ENCODE measurements at places on chromosomes 11 and 22.

GRCh38 chr11:33089776-33090175, 50.4 kb downstream of the TCP11L1 start:
- no peak for DNase-seq

DNA sequence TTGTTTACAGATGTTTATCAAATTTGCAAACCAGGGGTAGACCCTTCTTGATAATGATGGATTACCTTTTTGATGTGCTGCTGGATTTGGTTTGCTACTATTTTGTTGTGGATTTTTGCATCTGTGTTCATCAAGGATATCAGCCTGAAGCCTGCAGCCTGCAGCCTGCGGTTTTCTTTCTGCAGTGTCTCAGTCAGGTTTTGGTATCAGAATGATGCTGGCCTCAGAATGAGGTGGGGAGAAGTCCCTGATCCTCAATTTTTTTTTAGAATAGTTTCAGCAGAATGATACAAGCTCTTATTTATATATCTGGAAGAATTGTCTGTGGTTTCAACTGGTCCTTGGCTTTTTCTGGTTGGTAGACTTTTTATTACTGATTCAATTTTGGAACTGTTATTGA, 19.7 kb upstream of the RAB38 start:
- no peak for DNase-seq

- no peak for DNase-seq
Observed at GRCh38 chr11:60184824-60185511, 2.1 kb upstream of the MS4A6A start.

GRCh38 chr22:49583341-49583740, 244.3 kb downstream of the BRD1 start:
- no peak for DNase-seq

GRCh38 chr11:126212089-126212660, 593 bp downstream of the FAM118B start:
- DNase-seq, result no peak

GRCh38 chr11:129314371-129314770, 61.3 kb upstream of the BARX2 start:
- DNase-seq, result no peak

- no peak for DNase-seq
Observed at GRCh38 chr22:48807155-48807554, 1020.5 kb downstream of the BRD1 start.

DNA sequence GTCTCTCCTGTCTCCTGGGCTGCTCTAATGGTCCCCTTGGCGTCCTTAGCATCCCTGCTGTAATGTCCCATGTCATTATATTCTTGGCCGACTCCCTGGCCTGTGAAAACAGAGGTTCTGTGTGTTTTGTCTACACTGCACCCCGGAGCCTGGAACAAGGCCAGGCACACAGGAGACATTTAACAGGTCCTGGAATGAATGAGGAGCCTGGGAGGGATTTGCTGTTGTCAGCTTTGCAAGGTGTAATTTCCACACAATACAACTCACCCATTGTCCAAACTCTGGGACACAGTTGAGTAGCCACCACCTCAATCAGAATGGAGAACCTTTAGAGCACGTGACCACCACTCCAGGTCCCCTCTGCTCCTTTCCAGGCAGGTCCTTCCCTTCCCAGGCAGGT, 14.9 kb upstream of the PDGFB start:
- DNase-seq, result no peak

DNA sequence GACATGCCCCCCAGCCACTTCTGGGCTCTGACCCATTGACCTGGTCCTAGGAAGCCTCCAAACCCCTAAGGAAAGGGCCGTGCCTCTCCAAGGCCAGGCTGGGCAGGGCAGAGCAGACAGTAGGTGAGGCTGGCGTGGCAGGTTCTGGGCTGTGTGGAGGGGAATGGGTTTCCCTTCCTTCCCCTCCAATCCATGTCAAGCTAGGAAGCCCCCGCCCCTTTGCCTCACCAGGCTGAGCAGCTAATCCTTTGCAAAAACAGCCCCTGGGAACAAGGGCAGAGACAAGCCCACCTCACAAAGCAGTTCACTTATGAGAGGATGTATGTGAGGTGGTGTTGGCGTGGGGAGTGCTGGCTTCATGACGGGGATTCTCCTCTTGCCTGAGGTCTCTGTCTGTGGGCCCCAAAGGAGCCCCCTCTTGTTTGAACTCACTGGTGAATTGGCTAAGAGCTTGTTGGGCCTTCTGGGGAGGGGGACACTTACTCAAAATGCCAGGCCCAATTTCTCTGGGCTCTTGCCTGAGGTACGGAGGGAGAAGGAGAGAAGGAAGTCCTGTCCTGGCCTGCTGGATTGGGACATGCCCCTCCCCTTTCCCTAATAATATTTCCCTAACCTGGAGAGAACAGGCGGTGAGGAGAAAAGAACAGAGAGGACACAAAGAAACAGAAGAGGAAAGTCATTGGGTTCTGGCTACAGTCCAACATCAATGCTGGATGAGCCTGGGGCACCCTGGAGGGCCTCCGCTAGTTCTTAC, 1.6 kb upstream of the TRIM29 start:
- no peak for DNase-seq

GRCh38 chr11:46251954-46252353, 25.5 kb upstream of the CREB3L1 start:
- DNase-seq, result no peak

GRCh38 chr22:38549101-38549894, 20.7 kb downstream of the DMC1 start:
- no peak for DNase-seq

DNA sequence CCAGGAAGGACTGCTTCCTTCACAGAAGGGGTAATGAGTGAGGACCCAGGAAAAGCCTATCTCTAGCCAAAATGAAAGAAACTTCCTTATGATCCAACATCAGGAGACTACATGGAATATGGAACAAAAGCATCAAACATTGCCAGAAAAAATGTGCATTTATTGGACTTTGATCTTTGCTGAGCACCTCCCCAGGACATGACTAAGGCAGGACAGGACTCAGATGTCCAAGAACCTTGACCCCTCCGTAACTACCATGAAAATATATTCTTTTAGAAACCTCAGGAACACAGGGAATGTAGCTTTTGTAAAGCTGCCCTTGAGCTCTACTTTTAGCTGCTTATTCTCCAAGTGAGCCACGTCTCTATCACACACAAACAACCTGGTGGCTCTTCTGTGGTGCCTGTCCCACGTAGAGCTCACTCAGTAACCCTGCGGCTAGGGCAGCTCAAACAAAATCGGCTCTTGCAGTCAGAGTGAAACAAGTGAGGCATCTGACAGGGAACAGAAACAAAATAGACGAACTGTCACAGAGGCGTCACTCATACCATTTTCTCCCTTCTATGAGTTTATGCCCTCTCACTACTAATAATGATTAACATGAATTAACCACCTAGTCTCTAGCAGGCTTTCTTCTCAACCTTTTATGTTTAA, 471.5 kb upstream of the API5 start:
- no peak for DNase-seq

GRCh38 chr11:79920480-79920879, 479.6 kb upstream of the TENM4 start:
- DNase-seq, result no peak

DNA sequence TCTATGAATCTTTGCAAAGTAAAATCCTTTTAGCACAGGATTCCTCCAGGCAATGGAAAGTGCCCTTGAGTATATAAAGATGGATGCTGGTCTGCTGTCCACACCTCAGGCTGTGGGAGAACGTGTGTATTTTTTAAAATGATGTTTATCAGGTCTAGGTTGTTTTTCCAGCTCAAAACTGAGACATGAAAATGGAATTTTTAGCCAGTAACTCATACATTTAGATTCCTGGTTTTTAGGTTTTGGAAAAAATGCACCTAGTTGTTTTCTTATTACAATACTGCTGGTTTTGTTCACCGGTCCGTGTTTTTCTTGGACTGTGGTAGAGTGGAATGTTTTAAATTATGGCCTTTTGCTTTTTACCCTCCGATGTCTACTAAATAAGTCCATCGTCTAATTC, 554.7 kb downstream of the SOX6 start:
- no peak for DNase-seq

DNA sequence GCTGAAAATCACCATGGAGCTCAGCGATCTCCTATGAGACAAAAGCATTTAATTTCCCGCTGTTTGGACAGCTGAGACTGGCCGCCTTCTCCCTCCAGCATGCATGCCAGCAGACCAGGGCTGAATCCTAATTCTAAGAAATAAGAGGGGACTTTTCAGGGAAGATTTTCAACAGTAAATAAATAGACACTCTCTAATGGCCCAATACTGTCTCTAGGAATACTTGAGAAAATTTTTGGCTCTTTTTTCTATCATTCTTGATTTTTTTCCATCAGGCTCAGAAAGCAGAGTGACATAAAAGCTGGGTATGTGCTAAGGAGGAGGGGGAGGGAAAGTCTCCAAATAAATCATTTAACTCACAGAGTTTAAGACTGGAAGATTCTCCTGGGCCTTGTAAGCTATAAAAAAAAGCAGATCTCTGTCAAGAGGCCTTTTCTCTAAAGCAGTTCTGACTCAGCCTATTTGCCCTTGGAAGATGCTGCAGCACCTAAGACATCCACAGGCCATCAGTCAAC, 17.6 kb upstream of the SPON1 start:
- no peak for DNase-seq

DNA sequence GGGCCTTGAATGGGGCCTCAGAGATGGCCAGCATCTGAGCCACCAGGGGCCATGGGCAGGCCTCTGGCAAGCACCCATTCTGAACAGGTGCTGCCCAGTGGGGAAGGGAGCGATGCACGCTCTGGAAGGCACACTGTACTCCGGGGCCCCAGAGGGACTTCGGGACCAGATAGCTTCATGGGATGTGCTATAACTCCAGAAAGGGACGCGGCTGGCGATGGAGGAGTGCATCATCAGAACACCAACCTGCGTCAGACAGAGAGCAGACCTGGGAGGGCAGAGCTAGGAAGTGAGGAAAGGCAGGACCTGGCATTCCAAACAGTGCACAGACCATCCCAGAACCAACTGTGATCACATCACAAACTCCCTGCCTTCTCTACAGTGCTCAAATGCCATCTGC, 16.8 kb downstream of the DGCR2 start:
- DNase-seq, result no peak

DNA sequence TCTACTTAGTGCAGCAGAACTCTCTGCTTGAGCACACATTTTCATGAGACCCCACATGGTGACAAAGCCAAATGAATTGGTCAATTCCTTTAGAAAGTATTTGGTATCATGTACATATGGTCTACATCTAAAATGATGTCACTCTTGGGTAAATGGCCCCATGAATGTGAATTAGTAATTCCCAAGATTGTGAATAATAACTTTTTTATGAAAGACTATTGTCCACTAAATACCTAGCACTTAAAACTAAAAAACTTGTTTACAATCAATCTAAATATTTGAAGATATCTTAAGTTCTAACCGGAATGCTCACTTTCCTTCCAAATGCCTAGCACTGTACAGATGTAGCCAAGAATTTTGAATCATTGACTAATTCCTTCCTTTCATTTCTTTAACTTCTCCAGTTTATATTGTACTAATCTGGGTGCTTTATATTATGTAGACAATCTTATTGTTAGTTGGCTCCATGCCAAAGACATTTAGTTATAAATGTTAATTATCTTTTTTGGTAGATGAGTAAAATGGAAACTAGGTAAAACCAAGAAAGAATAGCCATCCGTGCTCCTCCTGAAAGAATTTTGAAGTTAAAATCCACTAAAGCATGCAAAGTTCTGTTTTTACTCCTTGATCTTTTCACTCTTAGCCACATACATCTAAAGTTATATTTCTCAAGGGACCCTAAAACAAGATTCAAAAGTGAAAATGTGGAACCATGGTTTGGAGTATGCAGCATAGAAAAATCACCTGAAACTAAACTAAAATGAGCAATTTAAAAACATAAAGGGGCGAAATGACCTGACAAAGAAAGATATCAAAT, 145.0 kb upstream of the ARHGAP20 start:
- DNase-seq, result no peak

- DNase-seq, result no peak
Observed at GRCh38 chr22:27597703-27598444, 203.7 kb downstream of the MN1 start.

- no peak for DNase-seq
Observed at GRCh38 chr11:110712659-110713448, 617 bp upstream of the ARHGAP20 start.

DNA sequence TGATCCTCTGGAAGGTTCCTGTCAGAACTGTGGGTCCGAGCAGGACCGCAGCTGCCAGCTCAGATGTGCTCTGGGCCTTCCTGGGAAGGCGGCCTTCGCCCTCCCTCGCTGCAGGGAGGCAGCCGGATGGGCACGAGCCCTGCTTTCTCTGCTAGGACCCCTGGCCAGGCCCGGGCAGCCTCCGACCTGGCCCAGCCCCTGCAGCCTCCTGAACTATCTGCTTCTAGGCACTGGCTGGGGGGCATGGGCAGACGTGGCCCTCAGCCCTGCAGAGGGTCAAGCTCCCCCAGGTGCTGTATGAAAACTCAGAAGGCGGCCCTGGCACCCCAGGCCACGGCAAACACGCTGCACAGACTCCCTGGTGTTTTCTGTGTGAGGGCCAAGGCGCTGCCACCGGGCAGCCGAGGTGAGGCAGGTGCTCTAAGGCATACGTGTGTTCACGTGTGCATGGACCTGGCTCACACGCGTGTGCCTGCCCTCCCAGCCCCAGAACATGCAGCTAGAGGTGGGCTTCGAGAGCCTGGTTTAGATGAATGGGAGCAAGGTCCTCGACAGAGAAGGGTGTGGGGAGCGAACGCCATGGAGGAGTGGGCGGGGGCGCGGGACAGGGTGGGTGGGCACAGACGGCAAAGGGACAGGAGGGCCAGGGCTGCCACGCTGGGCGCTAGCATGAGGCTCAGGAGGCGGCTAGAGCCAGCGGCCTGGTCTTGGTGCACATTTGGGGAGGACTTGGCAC, 4.3 kb downstream of the LRFN4 start:
- DNase-seq, result no peak

GRCh38 chr11:116537709-116538108, 235.1 kb downstream of the BUD13 start:
- DNase-seq, result no peak

GRCh38 chr11:68373189-68373814, 60.9 kb downstream of the LRP5 start:
- no peak for DNase-seq

- DNase-seq, result no peak
Observed at GRCh38 chr11:22165759-22166513, 26.9 kb upstream of the ANO5 start.

GRCh38 chr11:1741741-1742140, 8.7 kb downstream of the IFITM10 start:
- DNase-seq, result no peak

- DNase-seq, result no peak
Observed at GRCh38 chr22:20022231-20022977, 1.5 kb downstream of the TANGO2 start.
